ENCODE measurements at places on chromosomes 4 and X.

DNA sequence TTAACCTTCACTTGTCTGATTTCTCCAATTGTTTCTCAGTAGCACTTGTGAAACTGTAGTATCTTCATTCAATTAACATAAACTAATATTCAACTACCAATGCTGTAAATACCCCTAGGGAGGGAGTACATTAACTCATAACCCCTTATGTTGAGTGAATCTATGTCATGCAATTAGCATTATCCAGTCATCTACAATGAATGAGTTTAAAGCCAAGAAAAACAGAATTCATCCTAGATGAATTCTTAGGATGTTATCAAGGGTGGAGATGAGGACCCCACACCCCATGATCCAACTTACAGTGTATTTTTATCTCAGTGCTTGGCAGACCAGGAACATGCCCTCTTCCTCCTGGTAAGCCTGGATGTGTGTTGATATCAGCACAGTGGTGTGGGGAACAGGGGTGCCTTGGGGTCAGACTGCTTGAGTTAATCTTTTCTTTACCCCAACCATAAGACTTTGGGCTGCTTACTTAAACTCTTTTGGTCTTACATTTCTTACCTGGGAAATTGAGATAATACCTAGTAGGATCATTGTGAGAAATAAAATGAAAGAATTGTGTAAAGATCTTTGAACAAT lies 62.1 kb upstream of the SCOC start:
- DNase-seq: no peak

- DNase-seq: no peak
These were observed 6.2 kb downstream of the TAF1 start for GRCh38 chrX:71372388-71372787.

- DNase-seq: no peak
These were observed 786 bp upstream of the ZFX start for GRCh38 chrX:24148535-24149350.

DNA sequence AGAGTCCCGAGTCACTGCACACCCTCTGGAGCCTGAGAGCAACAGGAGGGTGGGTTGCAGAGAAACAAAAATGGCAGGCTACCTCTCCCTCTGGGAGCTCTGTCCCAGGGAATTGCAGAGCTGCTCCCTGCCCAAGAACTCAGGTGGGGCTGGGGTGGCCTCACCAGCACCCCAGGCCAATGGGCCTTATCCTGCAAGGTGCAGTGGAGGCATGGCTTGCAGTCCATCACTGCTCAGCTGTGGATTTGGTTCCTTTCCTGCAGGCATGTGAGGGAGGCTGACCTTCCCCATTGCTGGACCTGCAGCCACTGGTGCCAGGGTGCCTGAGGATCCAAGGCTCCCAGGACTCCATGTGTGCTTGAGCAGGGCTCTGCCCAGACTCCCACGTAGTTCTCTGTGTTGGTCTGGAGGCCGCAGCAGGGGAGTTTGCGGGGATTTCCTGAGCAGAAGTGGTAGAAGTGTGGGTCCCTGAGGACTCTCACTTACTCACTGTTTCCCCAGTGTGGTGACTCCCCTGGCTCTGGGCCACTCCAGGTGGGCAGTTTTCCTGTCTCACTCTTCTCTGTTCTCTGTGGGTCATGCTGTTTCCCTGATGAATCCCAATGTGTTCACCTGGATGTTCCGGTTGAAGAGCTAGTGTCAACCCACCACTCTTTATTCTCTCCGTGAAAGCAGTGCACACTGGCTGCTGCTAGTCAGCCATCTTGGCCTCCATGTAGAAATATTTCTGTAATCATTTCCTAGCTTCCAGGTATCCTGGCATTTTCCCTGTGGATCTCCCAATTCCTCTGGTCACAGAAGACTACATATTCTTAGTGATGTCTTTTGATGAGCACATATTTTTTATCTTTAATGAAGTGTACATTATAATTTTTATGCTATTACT lies 82.3 kb downstream of the ARHGAP24 start:
- DNase-seq: no peak

DNA sequence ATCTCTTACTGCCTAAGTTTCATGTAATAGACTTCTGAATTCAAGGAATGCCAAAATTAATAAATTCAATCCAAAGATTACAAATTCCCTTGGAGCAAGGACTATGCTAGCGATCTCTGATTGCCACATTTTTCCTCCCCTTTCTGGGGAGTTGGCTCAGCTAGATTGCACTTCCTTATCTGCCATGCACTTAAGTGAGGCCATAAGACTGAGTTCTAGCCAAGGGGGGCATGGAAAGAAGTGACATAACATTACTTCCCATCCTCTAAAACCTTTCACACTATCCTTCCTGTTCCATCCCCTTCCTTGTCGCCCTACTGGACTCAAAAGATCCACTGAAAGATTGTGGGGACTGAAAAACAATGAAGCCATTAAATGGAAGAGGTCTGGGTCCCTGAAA lies 53.8 kb upstream of the TXK start:
- no peak for DNase-seq

DNA sequence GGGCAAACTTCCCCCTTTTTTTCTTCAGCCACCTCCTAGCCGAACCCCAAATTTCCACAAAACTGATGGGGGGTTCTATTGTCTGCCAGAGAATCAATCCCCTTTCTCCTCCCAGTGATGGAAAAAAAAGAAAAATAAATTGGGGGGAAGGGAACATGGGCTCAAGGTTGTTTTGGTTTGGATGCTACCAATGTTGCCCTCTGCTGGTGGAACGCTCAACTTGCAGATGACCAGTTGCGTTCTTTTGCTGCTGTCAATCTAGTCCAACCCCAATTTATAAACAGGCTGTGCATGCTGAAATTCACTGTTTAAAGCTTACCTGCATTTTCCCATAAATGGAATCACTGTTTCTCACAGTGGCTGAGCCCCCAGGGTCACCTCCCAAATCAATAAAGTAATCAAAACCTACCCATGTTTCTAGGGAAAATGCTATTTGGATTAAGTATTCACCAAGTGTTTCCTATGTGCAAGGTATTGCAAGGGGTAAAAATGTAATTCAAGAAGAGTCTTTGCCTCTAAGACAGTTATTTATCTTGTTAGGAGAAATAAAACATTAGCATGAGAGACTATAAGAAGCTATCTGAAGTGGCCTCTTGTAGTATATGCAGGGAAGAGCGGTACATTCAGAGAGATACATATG lies 116.7 kb upstream of the TMEM164 start:
- peak; percentile 28 for DNase-seq

DNA sequence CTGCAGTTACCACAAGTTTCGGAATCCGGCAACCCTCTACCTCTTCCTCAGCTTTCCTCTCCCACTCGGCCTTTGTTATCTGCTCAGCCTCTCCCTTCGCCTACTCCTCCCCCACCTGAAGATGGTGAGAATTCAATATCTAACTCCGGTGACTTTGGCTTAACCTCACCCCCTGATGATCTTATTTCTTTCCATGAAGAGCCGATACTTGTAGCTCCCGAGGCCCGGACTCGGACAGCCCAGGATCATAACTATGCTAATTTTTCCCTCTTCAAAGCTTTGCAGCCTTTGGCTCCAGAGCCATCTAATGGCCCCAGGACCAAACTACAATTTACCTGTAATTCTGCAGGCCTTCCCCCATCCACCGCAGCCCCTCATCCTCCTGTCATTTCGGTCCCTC lies 32.0 kb upstream of the MGST2 start:
- DNase-seq: no peak

- DNase-seq: no peak
These were observed 101.7 kb downstream of the CHIC2 start for GRCh38 chr4:53962516-53963225.
